ENCODE measurements at places on chromosomes 11 and 22.

GRCh38 chr22:49449811-49450446, 377.7 kb downstream of the BRD1 start:
- DNase-seq, result no peak

GRCh38 chr22:37728620-37729019, 31.8 kb downstream of the TRIOBP start:
- no peak for DNase-seq

GRCh38 chr11:78689585-78690153, 115.0 kb upstream of the NARS2 start:
- DNase-seq, result no peak

DNA sequence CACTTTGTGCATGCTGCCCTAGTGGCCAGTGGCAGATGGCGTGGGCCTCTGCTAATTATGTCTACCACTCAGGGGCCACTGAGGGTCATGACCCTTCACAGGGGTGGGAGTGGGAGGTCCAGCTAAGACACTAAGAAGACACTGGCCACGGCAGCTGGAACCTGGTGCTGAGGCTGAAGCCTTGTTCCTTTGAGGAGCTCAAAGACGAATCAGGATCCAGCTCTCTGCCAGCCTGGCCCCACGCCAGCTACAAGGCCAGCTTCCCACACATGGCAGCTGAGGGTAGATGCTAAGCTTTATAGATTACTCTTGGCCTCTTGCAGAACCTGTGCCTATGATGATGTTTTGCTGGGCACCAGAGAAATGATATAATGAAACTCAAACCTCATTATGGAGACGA, 226.3 kb downstream of the DSCAML1 start:
- DNase-seq, result no peak

GRCh38 chr22:49779853-49780697, 47.6 kb downstream of the BRD1 start:
- no peak for DNase-seq
